GM23248 (cell line): ENCODE measurements at places on chromosomes 1 and 21. TPM values are rescaled to one million over a fixed set of nuclear protein-coding genes. Genes with fewer than 3 reads are reported as not detected.

Gene C1QTNF12
- 2.0 and 2.1 TPM in 2 replicates for polyA plus RNA-seq

- H3K4me1 ChIP-seq, result no peaks in the 10 kb centered on the region
- H3K27ac ChIP-seq, result no peak overlapping the region
- no peaks in the 10 kb centered on the region for H3K27me3 ChIP-seq
Measured at GRCh38 chr1:19689085-19689757, 24.5 kb downstream of the HTR6 start.

DNA sequence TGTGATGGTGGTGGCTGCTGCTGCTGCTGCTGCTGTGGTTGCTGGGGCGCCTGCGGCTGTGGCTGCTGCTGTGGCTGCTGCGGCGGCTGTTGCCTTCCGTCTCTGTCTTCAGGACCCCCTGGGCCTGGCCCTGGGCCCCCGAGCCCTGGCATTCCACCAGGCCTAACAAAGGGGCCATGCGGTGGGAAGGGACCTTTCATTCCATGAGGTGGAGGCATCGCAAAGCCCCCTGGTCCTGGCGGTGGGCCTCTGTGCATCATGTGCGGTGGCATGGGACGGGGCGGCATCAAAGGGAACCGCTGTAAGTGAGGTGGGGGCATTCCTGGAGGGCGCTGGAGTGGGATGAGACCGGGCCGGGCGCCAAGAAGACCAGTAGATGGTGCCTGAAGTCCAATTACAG lies 12.4 kb downstream of the SOD1 start:
- H3K27me3 ChIP-seq, result no peaks in the 10 kb centered on the region
- no peaks in the 10 kb centered on the region for H3K4me1 ChIP-seq

GRCh38 chr1:39779137-39779536 lies 8.0 kb upstream of the OXCT2 start:
- H3K36me3 ChIP-seq, result no peaks in the 10 kb centered on the region
- H3K27me3 ChIP-seq, result peaks cover 22% of the 10 kb centered on the region
- H3K27ac ChIP-seq, result no peak overlapping the region
- no peaks in the 10 kb centered on the region for H3K4me1 ChIP-seq
- no peak for DNase-seq

DNA sequence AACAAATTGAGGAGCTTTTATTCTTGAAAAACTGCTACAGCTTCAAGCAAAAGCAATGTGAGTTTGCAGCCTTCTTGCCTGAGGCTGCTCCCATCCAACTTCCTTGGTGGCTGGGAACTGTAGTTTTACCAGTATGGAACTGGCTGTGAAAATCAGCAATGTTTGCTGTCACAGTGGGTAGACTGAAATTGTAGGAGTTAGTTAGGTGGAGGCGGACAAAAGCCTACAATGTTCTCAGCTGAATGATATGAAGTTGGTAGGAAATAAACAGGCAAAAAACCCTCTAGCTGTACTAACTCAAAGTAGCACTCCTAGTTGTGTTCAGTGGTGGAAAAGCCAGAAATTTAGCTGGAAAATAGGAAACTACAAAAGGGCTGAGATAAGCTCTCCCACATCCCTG lies 18.5 kb downstream of the HAX1 start:
- H3K4me1 ChIP-seq, result no peaks in the 10 kb centered on the region
- H3K27ac ChIP-seq, result no peak overlapping the region
- H3K4me3 ChIP-seq, result no peak overlapping the region
- no peak for DNase-seq
- H3K36me3 ChIP-seq, result no peaks in the 10 kb centered on the region
- H3K27me3 ChIP-seq, result no peaks in the 10 kb centered on the region

Gene SPATA1
- polyA plus RNA-seq, result 0.68 and 1.0 TPM in 2 replicates

Gene LCE1E
- not detected in 2 replicates for polyA plus RNA-seq
